Stimulated activated CD8-positive, alpha-beta memory T cell treated with anti-CD3 and anti-CD28 coated beads, Interleukin-7, amount 100 ng/mL, for 1 hour (primary cell): ENCODE measurements at places on chromosomes 6 and 20.

GRCh38 chr20:45880988-45881788 lies at the start of gene ZSWIM1:
Gene ZSWIM1, plus strand, starts transcription at chr20:45881227. Its CDS starts 1,366 bp downstream, at chr20:45882593.
- peak; percentile 94 for DNase-seq

DNA sequence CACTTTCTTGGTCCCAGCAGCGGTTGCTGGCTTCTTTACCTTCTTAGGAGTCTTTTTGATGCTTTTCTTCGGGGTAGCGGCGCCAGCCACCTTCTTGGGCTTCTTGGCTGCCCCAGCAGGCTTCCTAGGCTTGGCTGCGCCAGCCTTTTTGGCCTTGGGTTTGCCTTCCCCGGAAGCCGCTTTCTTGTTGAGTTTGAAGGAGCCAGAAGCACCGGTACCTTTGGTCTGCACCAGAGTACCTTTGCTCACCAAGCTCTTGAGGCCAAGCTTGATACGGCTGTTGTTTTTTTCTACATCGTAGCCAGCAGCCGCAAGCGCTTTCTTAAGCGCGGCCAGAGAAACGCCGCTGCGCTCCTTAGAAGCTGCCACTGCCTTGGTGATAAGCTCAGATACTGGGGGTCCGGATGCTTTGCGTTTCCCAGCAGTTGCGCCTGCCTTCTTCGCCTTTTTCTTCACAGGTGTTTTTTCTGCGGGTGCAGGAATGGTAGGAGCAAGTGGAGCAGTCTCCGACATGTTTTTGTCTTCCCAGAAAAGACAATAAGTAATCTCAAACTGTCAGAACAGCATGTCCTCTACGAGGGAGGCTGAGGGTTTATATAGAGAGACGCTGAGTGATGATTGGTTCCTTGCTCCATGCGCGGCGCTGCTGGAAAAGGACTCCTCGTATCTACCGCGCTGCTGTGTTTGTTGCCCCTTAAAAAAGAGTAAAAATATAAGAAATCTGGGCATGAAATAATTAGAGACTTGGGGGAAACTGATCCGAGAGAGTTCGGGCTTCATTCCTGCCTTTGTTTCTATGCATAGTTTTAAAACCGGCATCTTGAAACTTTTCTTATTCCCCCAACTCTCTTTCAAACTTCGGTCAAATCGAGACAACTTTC lies 130.3 kb upstream of the BTN3A2 start:
- DNase-seq, result no peak

DNA sequence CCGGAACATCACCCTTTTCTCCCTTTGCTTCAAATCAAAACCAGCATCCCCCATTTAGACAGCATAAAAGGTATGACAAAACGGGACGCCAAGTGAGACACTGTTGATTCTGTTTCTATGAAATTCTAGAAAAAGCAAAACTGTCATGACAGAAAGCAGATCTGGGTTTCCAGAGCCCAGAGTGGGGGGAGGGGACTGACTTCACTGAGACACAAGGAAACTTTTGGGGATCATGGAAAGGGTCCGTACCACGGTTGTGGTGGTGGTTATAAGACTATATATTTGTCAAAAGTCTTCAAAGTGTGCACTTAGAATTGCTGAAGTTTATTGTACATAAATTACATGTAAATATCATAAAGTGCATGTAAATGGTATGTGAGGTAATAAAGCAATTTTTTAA lies 82.6 kb downstream of the SLC22A3 start:
- DNase-seq, result no peak

GRCh38 chr6:82867946-82868345 lies 197.7 kb downstream of the UBE3D start:
- no peak for DNase-seq

DNA sequence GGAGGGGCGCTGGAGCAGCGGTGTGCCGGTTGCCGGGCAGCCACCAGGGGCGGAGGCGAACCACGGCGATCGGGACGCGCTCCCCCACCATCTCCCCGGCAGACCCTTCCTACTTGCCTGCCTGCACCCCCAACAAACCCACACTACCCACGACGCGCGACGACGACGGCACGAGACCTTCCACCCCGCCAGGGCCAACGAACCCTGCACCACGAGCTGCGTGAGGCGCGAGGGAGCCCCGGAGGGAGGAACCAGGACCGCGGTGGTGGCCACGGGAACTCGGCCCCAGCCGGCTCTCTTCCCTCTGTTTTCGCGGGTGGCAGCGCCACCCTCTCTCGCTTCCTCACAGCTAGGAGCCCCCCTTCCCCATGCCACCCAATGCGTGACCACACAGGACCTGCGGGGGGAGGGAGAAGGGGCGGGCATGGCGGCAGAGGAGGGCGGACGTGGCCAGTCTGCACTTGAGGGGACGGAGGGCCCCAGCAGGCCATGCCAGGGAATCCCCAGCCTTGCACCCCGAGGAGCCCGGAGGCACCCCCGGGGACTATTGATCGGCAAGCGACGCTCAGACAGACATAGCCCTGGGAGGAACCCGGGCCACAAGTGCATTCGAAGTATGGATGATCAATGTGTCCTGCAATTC lies 1516.4 kb upstream of the DEFB115 start:
- DNase-seq, result no peak

- no peak for DNase-seq
Observed at GRCh38 chr6:56144538-56145324, 102.6 kb downstream of the COL21A1 start.

DNA sequence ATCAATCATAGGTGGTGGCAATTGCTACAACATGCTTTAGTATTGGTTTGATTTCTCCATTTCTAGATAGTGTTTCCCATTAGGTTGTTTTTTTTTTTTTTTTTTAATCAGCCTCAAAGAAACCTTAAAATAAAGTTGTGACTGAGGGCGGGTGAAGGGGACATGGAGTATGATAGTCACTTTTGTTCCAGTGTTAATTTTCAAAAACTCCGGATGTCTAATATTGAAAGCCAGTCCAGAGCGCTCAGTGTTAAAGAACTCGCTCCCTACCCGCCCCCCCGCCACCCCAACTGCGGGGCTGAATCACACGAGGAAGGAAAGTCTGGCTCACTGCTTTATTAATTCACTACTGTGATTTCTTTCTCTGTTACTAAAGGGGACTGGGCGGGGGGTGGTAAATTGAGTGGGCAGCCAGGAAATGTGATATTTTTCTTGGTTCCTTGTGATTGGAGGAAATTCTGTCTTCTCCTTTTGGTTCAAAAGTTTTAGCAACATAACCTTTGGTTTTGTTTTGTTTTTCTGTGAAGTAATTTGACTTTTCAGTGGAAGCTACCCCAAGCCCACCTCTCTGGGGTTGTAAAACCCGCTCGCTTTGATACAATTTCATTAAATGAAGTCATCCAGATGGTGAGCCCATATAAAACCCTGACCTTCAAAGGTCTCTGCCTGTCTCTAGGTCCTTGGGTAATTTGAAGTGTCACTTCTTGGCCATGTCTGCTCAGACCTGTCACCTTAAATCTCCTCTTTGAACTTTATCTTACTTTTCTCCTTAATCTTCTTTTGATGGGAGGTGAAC lies 38.0 kb downstream of the TNFAIP3 start:
- peak; percentile 39 for DNase-seq

GRCh38 chr6:1267057-1267732 lies 44.7 kb upstream of the FOXQ1 start:
- no peak for DNase-seq

GRCh38 chr20:58637466-58638213 lies 13.4 kb upstream of the STX16 start:
- no peak for DNase-seq

DNA sequence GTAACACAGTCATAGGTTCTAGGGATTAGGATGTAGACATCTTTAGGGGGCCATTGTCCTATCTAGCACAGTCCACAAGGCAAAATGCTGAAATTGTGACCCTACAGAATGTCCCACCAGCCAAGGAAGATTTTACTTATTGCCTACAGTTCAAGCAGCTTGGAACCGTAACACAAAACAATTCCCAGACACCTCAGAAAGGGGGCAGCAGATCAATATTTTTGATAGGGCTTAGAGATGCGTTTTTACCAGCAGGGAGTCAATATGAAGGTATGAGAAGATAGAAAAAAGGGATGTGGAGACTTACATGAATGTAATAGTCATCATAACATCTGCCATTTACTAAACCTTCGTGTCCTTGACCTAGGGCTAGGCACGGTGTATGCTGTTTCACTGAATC lies 81.0 kb downstream of the TMEM170B start:
- no peak for DNase-seq

- peak; percentile 2 for DNase-seq
Observed at GRCh38 chr6:160992061-160992979, 751 bp downstream of the MAP3K4 start.

- DNase-seq, result no peak
Observed at GRCh38 chr6:15804164-15805154, 141.6 kb upstream of the DTNBP1 start.

DNA sequence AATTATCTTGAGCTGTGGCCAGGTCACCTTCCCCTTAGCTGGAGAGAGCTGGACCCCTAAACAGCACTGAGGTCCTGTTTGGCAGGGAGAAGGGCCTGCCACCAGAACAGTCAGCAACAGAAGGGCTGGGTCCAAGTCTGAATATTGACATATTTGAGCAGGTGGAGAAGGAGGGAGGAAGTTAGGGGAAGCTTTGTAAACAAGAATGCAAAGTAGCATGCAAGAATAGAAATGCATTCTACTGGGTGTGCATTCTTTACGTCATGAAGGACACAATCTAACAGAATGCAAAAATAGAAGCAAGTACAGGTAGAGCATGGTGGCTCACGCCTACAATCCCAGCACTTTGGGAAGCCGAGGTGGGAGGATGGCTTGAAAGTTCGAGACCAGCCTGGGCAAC lies 100.5 kb downstream of the QRSL1 start:
- no peak for DNase-seq

- DNase-seq, result no peak
Observed at GRCh38 chr6:102187186-102187585, 793.7 kb downstream of the GRIK2 start.

DNA sequence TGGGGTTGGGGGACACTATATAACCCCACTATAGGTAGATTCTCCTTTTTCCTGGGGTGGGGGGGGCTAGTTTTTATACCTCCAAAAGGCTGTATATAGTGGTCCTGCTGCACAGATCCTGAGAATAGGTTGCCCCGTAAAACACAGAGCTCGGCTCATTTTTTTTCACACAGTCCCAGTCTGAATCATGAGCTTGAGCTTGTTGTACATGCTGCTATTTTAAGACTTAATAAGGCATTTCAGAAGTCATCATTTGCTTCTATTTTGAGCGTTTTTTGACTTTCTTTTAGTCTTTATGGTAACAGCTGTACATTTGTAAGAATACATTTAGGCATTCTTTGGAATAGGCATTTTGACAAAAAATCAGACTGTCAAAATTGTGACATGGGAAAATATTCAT lies 30.5 kb downstream of the SLC9A8 start:
- DNase-seq, result no peak

- DNase-seq, result peak; percentile 6
Observed at GRCh38 chr6:156778454-156779205, 1.5 kb downstream of the ARID1B start.

GRCh38 chr6:91497770-91498169 lies 910.9 kb upstream of the MAP3K7 start:
- DNase-seq, result no peak

DNA sequence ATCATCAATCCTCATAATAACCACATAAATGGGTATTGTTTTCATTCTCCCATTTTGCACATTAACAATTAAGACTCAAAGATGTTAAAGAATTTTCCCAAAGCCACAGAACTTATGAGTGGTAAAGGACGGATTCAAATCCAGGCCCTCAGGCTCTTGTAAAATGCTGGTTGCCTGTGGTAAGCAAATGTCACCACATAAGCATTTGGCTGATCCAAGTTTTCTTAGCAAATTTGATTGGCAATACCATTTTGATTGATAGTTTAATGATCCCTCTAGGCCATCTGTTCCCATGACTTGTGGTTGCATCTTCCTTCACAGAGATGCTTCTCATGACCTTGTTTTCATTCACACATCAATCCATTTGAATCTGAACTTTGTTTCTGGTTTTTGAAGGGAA lies 252.0 kb upstream of the RIN2 start:
- DNase-seq, result no peak

- DNase-seq, result no peak
Observed at GRCh38 chr6:144767051-144767450, 481.9 kb downstream of the UTRN start.

DNA sequence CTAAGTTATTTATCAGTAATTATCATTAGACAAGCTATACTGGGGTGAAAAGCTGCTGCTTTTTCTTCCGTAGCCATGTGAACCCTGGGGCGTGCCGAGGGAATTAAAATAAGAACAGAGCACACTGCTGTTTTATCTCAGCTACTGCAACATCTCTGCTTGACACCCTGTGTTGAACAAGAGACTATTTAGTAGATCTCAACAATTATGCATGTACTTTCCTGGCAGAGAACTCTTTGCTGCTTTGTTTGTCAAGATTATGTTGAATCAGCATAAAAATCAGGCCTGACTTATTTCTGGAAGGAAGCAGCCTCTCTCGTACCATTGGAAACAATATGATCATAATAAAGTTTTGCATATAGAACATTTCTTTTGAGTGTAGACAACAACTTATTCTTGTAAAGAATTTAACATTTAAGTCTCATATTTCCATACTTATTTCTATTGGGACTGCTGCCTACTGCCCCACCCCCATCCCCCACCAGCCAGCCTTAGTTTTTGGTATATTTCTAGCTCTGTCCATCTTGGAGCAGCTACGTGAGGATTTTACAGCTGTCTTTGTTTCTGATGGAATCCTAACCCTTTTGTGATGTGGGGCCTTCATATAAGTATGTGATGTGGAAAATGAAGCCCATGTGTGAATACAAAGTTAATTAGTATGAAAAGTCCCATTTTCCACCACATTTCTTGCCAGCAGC lies 1011.4 kb downstream of the KIF16B start:
- DNase-seq, result no peak

DNA sequence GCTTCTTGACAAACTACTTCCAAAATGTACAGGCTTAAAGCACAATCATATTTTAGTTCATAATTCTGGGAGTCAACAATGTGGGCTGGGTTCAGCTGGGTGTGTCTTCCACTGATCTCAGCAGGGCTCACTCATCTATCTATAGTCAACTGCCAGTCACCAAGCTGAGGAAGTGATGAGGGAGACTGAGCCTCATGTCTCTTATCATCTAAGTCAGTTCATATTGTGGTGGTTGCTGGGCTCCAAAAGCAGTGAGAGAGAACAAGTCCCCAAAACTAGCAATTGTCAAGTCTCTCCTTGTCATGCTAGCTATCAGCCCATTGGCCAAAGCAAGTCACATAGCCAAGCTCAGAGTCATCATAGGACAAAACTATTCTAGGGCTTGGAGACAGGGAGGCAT lies 465.9 kb upstream of the ARID1B start:
- DNase-seq, result no peak

GRCh38 chr6:89034586-89035251 lies 45.8 kb upstream of the PNRC1 start:
- DNase-seq, result no peak

GRCh38 chr6:161476711-161477110 lies 202.8 kb upstream of the AGPAT4 start:
- DNase-seq, result no peak

- DNase-seq, result no peak
Observed at GRCh38 chr6:144804246-144804790, 519.2 kb downstream of the UTRN start.

DNA sequence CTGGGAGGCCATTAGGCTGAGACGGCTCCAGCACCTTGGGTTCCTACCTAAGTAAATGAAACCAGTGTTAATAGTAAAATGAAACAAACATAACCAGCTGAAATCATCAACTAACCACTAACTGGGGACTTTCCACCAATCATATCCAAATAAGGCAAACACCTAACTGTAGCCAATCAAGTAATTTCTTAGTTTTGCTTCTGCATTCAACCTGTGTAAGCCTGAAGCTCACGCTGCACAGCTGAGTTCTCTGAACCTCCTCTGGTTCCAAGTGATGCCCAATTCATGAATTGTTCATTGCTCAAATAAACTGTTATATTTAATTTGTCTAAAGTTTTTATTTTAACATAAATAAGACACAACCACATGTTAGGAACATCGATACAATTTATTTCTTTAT lies 22.5 kb downstream of the KLHL32 start:
- no peak for DNase-seq

GRCh38 chr20:64065062-64065973 lies 2.3 kb downstream of the TCEA2 start:
- DNase-seq, result no peak
